CD4-positive, alpha-beta T cell treated with Interleukin-6 for 4 hours (primary cell): ENCODE measurements at places on chromosomes 16 and 17.

DNA sequence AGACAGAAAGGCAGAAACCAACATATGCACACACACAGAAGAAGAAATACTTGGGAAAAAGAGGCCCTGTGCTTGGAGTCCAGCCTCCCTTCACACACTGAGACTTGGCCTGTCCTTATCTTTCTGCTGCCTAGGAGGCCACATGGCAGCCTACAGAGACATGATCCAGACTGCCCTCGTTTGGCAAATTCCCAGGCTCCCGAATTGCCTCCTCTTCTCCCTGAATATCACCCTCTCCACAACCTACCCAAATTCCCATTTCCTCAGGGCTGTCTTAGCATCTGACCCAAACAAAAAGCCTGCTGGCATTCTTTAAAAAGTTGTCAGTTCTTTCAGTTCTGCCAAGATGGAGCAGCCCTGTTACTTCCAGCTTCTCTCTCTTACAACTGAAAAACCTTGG is 59.8 kb downstream of the DNAH17 start:
- no peak for DNase-seq

DNA sequence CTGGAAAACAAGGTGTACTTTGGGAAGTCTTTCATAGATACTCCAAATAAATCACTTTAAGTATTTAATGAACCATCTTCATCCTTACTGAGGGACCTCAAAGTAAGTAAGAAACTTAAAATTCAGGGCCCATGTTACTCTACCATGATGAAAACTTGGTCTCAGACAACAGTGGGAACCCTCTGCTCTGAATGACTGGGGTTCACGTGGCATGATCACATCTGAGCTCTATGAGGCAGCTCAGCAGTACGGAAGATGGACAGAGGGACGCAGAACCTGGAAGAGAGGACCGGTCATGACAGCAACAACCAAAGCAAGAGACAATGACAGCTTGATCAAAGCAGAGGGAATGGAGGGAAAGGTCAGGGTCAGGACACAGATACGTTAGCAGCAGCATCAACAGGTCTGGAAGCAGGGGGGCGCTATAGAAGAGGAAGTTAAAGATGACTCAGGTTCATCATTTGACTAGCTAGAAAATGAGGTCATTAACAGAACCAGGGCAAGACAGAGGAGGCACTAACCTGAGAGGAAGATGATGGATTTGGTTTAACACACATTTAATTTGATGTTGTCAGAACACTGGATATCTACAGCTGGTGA is 9.5 kb downstream of the XPO6 start:
- peak; percentile 36 for DNase-seq

GRCh38 chr17:35448214-35448898 is at the start of gene SLFN13:
TSS of gene SLFN13 (minus strand) at chr17:35448766. CDS start at chr17:35445680, 3,086 bp downstream.
- DNase-seq: peak; percentile 89

DNA sequence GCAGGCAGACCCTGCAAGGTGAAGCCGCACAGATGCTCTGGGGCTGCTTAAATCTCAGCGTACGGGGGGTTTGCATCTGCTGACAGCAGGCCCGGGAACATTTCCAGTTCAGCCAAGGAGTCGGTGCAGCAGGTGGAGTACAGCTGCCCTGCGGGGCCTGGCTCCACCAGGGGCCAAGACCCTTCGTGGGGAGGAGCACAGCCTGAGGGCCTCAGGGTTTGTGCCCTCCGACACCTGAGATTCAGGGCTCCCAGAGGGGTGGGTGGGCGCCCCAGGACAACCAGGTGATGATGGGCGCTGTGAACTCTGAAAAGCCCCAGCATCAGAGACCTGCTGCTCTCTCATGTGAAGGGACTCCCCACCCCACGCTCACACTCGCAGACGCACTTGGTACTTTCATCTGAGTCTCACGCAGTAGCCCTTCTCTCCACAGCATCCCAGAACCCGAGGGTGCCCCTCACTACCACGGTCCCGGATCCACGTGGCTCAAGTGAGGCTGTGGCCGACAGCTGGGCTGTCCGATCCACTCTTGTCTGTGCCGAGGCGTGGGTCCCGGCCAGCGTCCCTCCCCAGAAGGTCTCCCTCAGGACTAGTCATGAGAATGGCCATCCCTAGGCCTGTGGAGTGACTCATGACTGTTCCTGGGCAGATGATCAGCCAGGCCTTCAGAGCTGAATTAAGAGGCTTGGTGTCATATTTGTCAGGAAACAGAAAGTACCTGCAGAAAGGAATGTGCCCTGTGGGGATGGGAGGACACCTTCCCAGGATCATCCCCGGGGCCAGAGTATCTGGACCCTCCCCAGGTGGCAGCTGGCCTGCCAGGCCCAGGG is 29.6 kb downstream of the ACSF3 start:
- no peak for DNase-seq

DNA sequence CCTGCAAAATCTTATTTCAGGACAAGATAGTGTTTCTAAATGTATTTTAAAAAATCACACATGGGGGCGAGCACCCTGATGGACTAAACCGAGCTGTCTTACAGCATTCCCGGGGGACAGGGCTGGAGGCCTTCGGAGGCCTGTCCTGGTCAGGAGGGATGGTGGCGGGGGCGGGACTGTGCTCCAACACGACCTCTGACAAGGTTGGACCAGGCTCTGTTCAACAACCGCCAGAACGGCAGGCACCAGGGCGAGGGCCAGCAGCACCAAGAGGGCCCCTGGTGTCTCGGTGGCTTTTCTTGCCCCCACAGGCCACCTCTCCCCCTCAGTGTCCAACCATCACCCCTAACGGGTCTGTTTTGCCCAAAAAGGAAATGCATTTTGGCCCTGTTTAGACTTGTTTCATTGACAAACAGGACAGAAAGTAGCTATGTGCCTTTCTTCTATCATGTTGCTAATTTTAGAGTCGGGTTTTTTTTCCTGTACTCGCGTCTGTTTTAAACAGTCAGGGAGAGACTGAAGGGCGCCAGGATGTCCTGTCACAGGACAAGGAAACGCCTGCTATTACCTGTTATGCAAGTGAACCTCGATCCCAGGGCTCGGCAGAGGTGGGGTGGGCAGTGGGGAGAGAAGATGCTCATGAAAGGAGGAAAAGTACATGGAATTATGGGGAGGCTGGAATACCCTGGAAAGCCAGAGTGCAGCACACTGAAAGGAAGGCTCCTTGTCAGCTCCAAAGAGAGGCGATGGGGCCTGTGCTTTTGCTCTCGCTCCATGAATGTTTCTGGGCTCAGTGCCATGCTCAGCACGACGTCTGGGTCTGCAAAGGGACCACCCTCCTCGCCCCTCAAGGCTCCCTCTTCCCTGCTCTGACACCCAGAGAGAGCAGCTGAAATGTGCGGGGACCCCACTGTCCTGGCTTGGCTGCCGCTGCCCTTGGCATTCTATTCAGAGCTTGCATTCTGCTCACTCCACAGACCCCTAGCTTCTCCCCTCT is 11.9 kb downstream of the TMEM204 start:
- DNase-seq: no peak

DNA sequence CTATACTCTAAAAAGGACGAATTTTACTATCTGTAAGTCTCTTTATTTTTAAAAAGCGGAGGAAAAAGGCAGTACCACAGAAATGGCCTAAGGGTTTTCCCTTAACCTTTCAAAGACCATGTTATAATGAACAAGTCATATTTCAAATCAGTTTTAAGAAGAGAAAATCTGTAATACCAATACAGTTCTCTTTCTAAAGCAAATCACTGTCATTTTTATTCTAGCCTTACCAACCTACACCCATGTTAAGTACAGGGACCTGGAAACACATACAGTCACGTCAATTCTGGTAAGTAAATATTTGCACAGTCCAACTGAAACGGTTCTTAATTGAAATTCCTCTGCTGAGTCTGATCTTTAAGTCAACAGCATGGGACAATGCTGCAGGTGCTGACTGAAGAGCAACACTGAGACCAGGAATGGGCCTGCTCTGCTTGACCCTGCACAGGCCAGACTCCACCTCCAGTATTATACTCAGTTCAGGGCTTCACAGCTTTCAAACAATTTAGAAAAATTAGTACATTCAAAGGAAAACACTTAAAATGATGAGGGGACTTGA is 20.2 kb downstream of the MBTPS1 start:
- no peak for DNase-seq

DNA sequence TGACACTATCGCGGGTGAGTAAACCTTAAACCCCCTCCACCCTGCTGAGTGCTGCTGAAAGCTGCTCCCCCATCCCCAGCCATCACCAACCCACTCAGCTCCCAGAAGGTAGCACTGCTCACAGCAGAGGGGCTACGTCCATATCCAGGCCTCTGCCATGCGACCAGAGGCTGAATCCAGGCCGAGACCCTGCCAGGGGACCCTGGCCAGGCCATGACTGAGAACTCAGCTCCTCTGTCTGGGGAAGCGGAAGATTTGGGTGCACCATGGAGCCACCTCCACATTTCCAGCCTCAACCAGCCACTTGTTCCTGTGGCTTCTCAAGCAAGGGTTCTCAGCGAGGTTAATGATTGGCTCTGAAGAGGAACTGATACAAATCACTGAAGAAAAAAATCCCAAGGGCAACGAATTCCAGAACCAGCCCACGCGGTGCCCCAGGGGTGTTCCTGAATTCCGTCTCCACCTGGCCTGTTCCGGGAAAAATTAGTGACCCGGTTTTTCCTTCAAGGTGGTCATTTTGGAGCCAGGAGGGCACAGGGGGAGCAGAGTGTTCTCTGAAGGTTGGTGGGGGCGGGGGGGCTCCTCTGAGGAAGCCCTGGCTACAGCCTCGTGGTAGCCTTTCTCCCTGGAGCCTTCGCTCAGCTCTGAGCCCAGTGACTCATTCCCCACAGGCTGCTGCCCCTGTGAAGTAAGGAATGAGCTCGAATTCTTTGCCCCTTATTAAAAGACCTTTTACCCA is 9.3 kb upstream of the SLC16A5 start:
- no peak for DNase-seq

DNA sequence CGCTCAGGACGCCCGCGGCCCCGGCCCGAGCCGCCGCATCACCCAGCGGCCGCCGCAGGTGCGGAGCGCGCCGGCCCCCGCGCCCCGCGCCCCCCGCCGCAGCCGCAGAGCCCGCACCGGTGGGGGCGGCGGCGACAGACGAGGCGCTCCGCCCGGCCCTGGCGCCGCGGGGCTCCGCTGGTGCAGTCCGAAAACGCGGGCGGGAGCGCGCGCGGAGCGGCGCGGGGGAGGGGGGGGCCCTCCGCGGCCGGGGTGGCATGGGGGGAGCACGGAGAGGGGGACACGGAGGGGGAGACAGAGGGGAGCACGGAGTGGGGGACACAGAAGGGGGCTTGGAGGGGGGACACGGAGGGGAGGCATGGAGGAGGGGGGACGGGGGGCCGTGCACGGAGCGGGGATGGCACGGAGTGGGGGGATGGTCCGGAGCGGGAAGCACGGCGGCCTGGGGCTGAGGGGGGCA is at the start of gene AATK:
Gene AATK, minus strand, starts transcription at position 189 of the 460 bp plus-strand sequence. CDS start 229 bp downstream, outside the sequence.
- no peak for DNase-seq

GRCh38 chr17:65485388-65486299 is 75.8 kb downstream of the AXIN2 start:
- no peak for DNase-seq

DNA sequence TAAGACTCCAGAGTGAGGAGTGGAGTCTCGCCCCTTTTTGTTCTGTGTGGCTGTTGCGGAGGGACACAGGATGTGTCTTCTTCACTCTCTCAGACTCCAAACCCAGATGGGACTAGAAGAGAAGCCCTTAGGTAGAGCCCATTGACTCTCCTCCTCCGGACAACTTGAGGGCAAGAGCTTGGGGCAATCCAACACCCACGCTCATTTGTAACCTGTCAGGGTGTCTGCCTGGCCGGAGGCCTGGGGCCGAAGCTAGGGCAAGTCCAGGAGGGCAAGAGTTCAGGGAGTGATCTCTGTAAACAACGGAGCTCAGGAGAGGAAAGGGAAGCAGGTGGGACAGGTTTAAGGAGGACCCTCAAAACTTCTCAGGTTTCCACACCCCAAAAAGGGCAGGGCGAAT is 1.4 kb upstream of the HOXB1 start:
- no peak for DNase-seq

- DNase-seq: no peak
These were observed 14.4 kb downstream of the TTC19 start for GRCh38 chr17:16013943-16014407.

DNA sequence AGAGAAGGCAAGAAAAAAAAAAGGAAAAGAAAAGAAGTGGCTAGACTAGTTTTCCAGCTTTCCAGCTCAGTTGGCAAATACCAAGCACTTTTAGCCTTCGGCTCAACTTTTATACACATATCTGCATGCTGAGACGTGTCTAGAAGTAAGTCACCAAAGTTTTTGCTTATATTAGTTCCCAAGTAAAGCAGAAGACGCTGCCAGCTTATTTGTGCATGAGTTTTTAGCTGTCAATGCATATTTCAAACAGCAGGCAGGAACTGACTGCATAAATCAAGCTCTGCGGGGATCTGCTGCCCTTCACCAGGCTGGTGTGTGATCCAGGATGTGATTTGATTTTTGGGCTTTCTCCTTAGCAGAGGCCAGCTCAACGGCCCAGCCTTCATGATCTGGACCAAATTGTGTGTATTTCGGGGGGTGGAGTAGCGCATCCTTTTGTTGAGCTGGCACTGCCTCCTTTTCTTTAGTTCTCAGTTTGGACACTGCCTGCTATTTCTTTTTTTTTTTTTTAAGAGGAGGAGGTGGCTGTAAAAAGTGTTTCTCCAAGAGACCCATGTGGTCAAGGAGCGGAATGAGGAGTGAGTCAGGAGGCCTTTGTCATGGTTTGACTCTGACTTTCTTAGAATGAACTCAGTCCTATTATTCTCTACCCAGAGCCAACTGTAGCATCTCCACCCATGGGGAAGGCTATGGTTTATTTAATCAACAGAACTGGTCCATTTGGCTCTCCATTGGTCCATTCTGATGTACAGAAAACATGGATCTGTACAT is 162.6 kb upstream of the XYLT1 start:
- no peak for DNase-seq

- no peak for DNase-seq
These were observed 126.4 kb downstream of the C16orf78 start for GRCh38 chr16:49499869-49500610.
